T-helper 2 cell (primary cell): ENCODE measurements at places on chromosomes 2 and 18.

DNA sequence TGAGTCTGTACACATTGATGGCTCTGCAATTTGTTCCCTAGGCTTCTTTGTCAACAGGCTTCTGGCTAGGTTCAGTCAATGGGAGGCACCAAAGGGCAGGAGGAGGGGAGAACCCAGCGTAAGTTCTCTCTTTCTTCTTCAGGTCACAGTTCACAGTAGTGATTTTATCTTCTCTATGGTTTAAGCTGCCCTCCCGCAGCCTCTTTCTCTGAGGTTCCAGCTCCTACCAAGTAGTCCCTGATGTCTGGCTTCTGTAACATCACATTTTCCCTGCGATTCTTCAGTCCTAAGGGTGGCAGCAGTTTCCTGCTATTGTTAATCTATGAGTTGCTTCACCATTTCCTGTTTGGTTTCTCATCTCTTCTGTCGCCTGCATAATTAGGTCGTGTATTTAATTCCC is 107.4 kb downstream of the CPO start:
- DNase-seq: peak; percentile 80

DNA sequence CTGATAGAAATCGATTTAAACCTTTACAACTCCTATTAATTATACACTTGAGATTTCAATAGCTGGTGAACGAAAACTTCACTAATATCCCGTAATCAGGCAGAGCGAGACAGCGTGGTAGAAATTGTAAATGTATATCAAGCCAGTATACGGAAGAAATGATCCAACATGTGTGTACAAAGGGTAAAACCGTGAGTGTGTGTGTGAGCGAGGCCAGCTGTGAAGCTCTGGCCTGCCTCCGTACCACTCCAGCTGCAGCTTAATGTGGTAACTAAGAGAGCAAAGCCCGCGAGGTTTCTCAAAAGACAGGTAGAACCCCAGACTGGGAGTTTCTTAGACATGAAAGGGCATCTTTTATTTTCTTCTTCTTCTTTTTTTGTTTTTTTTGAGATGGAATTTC is 52.3 kb upstream of the ZNF516 start:
- no peak for DNase-seq

DNA sequence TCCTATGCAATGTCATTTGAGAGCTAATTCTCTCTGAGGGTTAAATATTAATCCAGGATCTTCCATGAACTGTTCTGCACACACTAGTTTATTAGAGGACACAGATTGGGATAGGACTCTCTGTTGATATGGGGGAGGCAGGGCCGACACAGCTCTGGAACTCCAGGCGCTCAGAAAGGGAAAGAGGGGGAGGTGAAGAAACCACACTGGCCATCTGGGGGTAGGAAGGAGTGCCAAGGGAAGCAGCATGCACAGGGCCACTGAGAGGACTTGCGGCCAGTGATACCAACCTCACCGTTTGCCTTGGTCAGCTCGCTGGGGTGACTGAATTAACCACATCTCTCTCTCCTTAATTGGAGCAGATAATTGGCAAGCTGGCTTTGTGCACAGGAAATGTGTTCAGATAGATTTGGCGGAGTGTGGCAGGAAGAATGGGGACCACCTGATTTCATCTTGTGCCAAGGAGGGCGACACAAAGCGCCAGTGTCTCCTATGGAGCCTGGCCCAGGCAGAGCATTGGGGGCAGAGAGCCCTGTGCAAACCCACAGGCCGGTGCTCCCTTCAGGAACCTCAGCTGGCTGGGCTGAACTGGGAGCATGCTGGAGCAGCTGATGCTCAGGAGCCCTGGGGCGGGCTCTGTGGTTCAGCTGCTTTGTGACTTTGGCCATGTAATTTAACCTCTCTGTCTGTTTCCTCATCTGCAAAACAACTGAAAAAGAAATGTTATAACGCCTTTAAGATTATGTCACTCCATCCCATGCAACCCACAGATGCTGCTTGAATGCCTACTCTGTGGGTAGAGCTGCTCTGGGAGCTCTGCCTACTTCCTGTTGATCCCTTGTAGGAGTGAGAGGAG is 114.7 kb upstream of the STON1 start:
- no peak for DNase-seq

- no peak for DNase-seq
These were observed 184.2 kb downstream of the PIEZO2 start for GRCh38 chr18:10965119-10965518.
